Frontal cortex (tissue), 4 donors: ENCODE measurements at places on chromosomes 1 and 21.

- DNase-seq: no peak
Measured at GRCh38 chr1:156899956-156900718, 6.6 kb downstream of the PEAR1 start.

DNA sequence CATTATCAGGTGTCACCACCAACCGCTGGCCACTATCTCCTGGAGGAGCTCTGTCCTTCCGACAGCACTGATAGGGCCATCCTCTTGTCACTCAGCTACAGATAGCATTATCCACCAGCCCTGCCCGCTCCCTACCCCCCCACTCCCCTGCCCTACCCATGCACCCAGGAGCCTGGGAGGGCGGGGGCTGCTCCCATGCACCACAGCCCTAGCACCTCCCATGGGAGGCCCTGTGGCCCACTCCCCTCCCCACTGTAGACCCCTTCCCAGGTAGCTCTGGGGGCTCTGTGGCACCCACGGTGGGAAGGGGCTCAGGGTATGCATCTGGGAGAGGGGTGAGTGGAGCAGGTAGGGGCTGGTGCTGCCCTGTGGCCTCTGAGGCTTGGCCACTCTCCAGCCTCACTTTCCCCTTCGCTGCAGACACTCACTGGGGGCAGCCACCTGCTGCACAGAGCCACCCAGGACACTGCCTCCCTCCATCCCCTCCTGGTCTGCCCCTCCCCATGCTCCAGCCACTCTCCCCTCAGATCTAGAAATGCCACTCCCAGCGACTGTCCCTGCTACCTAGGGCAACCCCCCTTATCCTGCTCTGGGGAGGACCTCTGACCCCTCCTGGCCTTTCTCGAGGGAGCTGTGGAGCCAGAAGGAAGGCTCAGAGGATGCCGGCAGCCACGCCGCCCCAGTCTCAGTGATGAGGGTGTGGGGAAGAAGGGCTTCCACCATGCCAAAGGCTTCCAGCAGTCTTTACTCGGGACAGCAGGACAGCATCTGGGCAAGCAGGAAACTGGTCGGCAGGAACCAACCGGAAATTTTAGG lies 58.5 kb downstream of the WNT9A start:
- DNase-seq: no peak

DNA sequence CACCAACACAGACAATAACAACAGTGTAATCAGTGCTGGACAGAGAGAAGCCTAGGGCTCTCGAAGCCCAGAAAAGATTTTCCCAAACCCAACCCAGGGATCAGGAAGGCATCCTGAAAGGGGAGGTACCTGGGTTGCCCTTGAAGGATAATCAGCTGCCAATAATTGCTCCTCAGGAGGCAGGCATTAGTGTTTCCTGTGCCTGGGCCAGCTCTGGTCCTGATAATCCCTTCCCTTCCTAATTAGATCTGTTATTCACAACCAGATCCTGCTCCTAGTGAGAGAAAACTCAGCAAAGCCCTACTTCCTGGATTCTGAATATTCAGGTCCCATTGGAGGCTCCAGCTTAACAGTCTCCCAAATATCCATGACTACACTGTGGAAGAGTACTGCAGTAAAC lies 117.4 kb downstream of the DMRTA2 start:
- no peak for DNase-seq

GRCh38 chr1:25099343-25099951 lies 132.9 kb downstream of the SYF2 start:
- no peak for DNase-seq

DNA sequence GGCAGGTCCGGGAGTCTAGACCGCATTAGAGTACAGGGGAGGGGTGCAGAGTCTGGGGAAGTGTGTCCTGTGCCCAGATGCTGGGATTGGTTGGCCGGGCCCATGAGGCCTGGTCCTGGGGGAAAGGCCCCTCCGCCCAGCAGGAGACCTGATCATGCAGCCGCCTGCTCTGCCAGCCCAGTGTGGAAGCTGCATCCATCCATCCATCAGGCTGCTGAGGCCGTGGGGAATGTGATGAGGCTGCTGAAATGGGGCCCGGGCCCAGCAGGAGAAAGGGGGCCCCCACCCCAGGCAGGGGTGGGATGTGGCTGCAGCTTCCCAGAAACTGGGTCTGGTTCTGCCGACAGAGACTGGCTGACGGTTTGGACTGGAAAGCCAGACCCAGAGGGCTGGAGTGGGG lies 37.2 kb downstream of the EPHA2 start:
- no peak for DNase-seq

DNA sequence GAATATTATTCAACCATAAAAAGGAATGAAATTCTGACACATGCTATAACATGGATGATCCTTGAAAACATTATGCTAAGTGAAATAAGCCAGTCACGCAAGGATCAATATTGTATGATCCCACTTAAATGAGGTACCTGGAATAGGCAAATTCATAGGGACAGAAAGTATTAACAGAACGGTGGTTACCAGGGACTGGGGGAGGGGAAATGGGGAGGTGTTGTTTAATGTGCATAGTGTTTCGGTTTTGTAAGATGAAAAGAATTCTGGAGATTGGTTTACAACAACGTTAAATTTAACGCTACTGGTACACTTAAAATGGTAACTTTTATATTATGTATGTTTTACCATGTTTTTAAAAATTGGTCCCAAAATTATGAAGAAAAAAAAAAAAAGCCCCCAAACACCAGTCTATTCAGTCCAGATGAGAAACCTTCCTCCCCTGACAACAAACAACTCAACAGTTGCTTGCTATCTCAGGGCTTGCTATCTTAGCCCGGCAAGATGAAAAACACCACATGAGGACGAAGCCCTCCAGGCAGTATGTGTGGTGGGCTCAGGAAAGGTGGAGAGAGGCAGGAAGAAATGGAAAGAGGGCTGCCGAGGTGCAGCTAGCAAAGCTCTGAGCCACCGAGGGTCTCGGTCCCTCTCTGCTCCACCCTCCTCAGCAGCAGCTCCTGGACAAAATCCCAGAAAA lies 8.5 kb downstream of the NUAK2 start:
- DNase-seq: no peak

DNA sequence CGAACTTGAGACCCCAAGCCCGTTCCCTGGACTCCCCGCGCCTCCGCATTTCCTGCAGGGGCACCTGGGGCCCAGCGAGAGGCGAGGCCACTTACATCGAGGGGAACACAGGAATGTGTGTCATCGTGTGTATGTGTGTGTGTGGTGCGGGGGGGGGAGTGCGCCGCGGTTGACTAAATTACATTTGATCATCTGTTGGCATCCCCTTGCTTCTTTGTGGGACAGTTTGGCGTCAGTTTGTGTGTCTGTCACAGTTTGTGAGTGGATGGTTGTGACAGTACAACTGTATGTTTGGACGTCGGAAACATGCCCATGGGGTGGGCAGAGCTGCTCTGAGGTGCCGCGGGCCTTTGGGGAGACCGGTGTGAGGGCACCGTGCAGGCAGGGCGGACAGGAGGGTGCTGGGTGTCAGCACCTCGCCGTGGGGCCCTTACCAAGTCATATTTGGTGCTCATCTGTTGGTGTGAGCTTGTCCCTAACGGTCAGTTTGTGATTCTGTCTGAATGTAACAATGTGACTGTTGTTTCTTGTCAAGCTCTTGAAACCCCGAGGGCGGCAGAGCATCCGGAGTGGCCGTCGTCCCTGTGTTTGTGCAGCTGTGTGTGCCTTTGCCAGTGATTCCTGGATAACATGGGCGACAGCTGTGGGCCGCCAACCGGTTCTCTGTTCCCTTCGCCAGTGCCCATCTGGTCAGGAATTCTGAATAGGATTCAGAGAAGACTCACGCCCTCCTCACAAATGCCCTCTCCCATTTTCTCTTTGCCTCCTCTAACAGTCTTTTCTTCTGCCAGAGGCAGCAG lies 899 bp downstream of the OPRD1 start:
- DNase-seq: peak; percentile 29

GRCh38 chr1:26359981-26360806 lies 6.3 kb upstream of the CRYBG2 start:
- no peak for DNase-seq

DNA sequence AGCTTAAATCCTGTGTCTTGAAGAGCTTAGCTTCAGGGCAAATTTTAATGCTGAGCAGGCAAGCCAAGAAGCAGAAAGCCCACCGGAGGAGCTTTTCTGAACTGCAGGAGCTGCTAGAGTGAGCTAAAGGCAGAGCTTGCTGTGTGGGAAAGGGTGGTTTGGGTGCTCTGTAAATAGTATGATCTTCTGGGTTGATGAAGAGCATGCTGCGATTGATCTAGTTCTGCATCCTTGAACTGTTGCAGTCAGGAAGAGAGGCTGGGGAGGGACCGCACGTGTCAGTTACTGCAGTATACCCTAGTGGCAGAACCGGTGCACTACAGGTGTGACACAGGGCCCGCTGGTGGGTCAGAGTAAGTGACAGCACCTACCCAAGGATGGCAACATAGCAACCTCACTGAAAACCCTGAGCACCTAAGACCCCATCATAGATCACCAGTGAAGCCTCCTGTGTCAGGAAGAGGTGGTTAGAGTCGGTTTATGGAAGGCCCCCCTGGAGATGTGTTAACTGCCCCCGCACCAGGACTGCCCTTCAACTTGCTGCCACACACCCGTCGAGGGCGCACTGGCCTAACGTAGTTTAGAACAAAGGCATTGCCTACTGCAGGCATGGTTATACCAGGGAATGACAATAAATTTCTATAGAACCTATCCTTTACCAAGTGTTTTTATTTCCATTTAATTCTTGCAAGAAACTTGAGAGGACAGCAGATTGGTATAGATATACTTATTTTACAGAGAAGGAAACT lies 146.0 kb upstream of the KIAA0040 start:
- no peak for DNase-seq
